ENCODE measurements at places on chromosomes 3 and 15.
A peak's percentile ranks its signal among the peaks of the same experiment; 100 is the strongest.

DNA sequence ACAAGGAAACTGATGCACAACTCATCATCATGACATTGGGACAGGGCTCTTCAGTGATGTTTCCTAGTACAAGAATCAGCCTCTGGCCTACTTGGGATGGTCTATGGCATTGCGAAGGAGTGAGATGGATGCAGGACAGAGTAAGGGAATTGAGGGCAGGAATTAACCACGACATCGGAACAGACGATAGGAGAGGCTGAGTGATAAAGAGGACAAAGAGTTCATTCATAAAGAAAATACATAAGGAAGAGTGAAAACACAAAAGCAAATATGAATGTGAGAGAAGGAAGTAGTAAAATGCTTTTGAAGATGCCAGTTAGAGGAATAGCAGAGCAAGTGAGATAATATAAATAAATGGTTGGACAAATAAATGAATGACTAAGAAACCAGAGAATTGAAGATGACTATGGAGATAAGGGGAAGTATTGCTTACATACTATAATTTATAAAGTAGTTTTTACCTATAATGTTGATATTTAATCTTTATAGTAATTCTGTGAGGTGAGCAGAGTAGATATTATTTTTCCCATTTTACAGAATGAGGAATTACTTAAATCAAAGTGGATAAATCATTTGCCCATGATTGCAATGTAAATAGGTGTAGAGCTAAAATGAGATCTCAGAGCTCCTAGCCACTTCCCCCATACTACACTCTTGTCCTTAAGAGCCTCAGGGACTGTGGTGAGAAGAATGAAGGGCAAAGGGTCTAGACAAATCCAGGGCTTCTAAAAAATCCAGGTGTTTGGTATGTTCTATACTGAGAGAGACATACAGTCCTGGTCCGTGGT, 203.3 kb downstream of the DTWD1 start:
- no peak for DNase-seq

GRCh38 chr3:192445770-192446644, 281.3 kb downstream of the FGF12 start:
- DNase-seq = no peak

GRCh38 chr3:21839176-21839575, 88.2 kb upstream of the ZNF385D start:
- DNase-seq = no peak

DNA sequence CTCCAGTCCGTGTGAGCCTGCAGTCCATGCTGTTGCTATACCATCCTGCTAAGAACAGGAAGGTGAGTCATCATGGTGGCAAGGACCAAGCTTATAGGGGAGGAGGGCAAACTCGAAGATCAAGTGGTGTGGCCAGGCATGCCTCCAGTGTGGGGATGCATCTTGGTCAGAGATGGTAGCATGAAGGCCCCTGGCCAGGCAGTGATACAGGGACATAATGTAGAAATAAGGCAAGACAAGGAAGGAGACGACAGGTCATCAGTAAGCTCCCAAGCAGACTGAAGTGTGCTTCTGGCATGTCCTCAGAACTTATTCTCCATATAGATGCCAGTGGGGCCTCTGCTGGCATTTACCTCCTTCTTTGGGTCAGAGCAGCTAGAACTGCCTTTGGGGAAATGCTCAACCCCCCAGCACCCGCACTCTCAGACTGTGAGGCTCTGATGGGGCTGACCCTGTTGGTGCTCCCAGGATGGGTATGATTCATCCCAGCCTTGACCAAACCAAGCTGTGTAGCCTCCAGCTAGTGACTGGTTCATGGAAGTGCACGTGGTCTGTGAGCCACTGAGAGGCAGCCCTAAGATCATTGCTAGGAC, 52.5 kb upstream of the ATP2B2 start:
- DNase-seq = peak; percentile 11

DNA sequence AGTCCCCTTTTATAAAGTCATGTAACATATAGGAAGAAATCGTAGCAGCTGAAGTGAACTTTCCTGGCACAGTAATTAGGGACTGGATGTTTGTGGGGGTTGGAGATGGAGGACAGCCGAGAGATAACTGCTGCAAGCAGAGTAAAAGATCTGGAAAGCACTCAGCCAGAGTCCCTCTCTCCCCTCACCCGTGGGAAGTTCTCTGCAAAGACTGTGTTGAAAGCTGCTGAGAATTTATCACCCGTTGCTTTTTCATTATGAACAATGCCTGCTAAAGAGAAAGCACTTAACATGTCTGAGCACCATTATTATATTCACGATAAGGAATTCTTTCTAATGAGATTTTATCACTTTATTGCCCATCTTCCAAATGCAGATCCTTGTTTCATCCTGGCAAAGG, 248.8 kb downstream of the SHOX2 start:
- DNase-seq = no peak

DNA sequence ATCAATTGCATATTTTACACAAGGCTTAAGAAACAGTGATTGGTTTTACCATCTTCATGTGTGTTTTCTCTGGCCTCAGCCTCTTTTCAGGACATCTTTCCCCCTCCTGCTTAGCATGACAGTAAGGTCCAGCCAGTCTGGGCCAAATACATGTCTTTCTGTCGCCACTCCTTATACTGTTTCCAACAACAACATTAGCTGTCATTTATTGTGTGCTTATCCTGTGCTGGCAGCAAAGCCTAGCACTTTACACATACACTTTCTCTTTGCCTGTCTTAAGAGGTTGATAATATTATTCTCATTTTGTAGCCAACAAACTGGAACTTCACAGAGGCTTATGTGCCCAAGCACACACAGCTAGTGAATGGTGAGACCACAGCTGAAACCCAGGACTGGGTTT, 37.8 kb downstream of the B3GALNT1 start:
- DNase-seq = no peak

- no peak for DNase-seq
These were observed 4.5 kb downstream of the SMC4 start for GRCh38 chr3:160403796-160404470.

GRCh38 chr3:147409143-147410115, at the start of gene ZIC1:
TSS of gene ZIC1 (plus strand) at chr3:147409365. CDS start at chr3:147410113, 748 bp downstream.
- no peak for DNase-seq

- no peak for DNase-seq
These were observed 33.2 kb downstream of the IDH3A start for GRCh38 chr15:78182336-78182700.

GRCh38 chr3:150890295-150890694, 14.9 kb downstream of the MINDY4B start:
- DNase-seq = no peak

- DNase-seq = no peak
These were observed 27.6 kb downstream of the TBC1D2B start for GRCh38 chr15:78049691-78050440.

GRCh38 chr3:168864107-168865021, 768.6 kb upstream of the GOLIM4 start:
- DNase-seq = no peak

- DNase-seq = no peak
These were observed 35.2 kb downstream of the FEM1B start for GRCh38 chr15:68312701-68313204.

DNA sequence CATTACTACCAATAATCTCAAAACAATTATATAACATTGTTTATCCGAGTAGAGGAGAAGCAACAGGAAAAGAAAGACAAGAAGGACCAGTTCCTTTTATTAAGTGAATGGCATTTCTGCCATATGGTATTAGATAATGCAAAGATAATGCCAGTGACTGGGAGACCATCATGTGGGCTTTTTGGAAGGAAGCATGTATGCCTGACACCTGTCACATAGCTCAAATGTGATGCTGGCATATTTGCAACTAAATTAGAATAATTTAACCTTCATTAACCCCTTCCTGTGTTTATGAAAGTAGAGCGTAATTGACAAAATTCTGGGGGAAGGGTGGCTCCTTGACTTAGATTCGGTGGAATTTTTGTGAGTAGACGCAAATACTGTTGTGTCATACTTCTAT, 733.0 kb downstream of the TUSC7 start:
- DNase-seq = no peak

DNA sequence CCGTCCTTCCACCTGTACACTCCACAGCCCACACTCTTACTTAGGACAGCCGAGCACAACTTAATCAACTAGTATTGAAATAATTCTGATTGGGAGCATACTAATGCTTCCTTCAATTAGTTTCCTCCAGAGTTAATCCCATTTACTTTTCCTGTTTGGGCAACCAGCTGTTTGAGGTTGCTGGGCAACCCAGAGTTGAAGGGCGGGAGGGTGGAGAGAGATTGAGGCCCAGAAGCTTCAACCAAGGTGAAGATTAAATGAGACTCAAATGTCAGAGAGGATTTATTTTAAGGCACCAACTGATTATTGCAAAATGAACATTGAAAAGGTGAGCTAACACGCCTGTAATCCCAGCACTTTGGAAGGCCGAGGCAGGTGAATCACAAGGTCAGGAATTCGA, 428.5 kb upstream of the SEMA6D start:
- DNase-seq = no peak

GRCh38 chr3:17500618-17501017, 241.8 kb downstream of the TBC1D5 start:
- DNase-seq = no peak

DNA sequence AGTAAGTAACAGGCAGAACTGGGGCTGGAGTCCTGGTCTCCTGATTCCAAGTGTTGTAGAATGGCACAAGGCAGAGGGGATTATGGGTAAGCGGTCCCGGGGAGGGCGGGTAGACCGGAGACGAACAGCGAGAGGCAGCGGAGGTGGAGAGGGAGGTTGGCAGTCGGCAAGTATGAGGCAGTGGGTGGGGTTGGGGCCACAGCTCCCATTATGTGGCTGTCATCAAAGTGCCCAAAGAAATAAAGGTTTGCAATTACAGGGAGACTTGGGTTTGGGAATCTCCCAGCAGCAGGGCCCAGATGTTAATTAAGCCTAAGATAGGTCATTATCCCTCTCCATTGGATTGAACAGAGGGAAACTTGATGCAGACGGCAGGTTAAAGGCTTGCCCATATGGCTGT, 16.9 kb downstream of the FAM43A start:
- DNase-seq = no peak

GRCh38 chr15:25065876-25066275, 111.1 kb downstream of the SNRPN start:
- DNase-seq = no peak

- no peak for DNase-seq
These were observed 605.0 kb downstream of the NLGN1 start for GRCh38 chr3:174002543-174002942.

DNA sequence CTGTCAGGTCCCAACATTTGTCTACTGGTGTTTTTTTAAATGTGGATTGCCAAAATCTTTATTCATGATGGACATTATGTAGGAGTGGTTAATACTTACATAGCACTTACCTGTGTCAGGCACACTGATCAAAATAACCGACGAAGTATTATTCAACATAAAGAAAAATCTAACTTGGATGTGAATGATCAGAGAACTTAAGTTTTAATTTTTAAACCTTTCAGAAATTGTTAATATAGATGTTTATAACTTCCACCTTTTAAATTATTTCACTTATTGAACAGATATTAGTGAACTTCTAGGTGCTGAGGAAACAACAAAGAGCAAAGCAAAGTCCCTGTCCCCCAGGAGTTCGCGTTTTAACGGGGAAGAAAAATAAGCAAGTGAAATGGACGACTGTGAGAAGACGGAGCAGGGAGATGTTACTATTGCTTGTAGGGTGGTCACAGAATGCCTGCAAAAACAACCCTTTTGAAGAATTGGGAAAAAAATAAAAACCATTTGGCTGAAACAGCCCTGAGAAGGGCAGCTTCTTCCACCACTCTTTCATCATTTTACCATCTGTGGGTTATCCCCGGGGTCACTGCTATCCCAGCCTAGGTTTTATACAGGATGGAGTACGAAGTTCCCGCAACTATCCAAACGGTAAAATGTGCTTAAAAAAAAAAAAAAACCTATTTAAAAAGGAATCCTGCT, 915 bp upstream of the APH1B start:
- no peak for DNase-seq

- DNase-seq = no peak
These were observed 190.3 kb downstream of the MCTP2 start for GRCh38 chr15:94421706-94422105.

DNA sequence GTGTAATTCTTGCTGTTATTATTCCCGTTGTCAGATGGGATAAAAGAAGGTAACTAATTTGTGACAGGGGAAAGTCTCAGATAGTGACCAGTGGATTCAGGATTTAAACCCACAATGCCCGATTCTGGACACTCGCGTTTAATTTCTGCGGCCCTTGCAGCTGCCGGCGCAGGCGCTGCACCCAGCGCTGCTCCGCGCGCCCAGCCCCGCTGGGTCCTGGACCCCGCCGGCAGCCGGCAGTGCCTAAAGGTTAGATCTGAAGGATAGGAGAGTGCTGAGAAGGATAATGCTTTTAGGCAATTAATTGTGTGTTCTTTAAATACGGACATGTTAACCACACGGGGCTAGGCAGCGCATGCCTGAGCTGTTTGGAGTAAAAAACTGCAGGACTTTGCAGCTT, 3.6 kb upstream of the MKRN3 start:
- DNase-seq = no peak

- DNase-seq = no peak
These were observed 254.6 kb downstream of the UACA start for GRCh38 chr15:70508561-70509281.

GRCh38 chr15:34999906-35000305, 11.8 kb upstream of the ZNF770 start:
- DNase-seq = no peak
